ENCODE measurements at places on chromosomes 1 and 21.

DNA sequence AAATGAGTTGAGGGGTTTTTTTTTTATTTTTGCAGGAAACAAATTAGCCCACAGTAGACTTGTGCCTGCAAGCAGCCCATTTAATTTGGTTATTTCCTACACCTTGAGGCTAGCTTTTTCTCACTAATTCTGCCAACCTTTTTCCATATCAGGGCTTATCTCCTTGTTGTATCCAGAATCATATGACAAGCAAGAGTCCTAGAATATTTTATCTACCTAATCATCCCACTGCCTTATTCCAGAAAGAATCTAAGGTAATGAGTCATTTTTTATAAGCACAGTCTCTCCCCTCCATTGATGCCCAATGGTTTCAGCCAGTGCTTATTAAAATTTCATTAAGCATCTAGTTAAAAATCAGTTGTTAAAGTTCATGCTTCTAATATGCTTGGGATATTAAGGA is 324.1 kb downstream of the BARHL2 start:
- no peak for DNase-seq

GRCh38 chr1:228164561-228165371 is 838 bp upstream of the IBA57 start:
- DNase-seq, result no peak

- no peak for DNase-seq
These were observed 594 bp downstream of the LUZP1 start for GRCh38 chr1:23168079-23168444.

- DNase-seq, result no peak
These were observed 59.9 kb upstream of the SPOCD1 start for GRCh38 chr1:31875636-31876236.

DNA sequence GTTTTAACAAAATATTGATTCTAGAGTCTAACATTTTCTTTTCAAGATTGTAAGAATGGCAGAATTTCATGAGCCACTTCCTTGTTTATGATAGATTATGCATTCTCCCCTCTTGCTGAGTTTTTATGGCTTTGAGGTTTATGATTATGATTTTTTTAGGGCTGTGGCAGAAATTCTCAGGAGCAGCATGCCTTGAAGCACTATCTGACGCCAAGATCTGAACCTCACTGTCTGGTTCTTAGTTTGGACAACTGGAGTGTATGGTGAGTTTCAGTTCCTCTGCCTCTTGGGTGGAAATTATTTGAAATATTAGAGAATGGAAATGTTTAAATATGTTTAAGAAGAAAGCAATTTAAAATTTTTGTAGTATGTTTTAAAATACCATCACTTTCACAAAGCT is 10.2 kb downstream of the USP16 start:
- no peak for DNase-seq

DNA sequence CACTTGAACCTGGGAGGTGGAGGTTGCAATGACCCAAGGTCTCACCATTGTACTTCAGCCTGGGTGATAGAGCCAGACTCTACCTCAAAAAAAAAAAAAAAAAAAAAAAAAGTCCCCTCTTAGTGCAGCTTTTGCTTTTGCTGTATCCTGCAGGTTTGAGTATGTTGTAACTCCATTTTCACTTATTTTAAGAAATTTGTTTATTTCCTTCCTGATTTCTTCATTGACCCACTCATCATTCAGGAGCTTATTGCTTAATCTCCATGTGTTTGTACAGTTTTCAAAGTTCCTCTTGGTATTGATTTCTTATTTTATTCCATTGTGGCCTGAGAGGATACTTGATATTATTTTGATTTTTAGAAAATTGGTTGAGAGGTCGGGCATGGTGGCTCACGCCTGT is 50.9 kb upstream of the AK4 start:
- no peak for DNase-seq

DNA sequence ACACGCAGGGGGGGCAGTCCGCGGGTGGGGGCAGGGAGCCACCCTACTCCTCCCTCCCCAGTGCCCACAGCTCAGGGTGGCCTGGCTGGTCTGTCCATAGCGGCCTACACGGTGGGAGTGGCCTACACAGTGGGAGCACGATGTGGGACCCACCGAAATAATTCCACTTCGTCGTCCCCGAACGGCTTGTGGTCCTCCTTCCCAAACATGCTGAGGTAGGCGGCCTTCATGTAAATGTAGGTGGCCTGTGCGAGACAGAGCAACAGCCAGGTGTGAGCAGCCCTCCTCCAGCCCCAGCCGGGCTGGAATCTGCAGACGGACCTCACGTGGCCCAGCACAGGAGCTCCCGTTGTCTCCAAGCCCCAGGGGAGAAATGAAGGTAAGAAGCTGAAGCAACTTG is 34.4 kb downstream of the TTC39A start:
- DNase-seq, result no peak

DNA sequence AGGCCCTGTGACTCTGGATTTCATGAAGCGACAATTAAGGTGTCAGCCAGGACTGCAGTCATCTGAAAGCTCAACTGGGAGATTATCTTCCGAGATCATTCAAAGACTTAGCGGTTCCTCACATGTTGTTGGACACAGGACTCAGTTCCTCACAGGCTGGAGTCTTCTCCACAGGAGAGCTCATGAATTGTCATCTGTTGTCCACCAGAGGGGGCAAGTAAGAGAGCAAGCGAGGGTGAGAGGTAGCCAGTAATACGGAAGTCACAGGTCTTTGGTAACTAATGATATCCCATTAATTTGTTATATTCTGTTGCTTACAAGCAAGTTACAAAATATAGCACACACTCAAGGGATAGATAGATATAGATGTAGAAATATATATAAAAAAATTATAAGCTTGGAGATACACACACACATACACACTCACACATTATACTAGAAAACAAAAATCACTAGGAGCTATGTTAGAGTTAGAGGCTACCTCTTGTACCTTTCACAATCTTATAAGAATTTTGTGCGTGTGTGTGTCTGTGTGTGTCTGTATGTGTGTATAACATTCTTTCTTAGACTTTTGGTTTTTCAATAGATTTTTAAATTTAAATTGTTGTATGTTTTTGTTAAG is 1695.3 kb downstream of the BRINP3 start:
- peak; percentile 16 for DNase-seq

- no peak for DNase-seq
These were observed 10.0 kb upstream of the IGSF3 start for GRCh38 chr1:116677474-116678062.

DNA sequence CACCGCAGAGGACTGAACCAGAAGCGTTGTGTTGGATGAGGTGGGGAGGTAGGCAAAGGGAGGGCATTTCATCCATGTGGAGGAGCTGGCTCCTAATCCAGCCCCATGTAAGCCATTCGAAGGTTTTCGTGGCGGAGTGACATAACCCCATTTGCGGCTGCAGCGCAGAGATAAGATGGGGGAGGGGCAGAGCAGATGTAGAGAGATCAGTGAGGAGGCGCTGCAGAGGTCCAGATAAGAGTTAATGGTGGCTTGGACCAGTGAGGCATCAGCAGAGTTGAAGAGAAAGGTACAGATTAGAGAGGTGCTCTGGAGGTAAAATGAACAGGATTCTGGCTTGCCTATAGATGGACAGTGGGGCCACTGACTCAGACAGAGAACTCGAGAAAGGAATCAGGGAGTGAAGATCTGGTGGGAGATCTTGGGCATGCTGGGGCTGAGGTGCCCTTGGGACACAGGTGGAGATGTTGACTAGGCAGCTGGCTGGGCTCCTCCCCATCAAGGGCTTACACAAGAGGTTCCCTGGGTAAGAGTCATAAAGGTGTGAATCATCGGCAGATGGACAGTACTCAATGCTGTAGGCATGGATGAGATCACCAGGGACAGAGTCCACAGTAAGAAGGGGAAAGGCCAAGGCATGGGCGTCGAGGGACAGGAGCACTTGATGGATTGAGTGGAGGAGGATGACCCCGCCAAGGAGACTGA is 7.8 kb upstream of the PTPRF start:
- no peak for DNase-seq

DNA sequence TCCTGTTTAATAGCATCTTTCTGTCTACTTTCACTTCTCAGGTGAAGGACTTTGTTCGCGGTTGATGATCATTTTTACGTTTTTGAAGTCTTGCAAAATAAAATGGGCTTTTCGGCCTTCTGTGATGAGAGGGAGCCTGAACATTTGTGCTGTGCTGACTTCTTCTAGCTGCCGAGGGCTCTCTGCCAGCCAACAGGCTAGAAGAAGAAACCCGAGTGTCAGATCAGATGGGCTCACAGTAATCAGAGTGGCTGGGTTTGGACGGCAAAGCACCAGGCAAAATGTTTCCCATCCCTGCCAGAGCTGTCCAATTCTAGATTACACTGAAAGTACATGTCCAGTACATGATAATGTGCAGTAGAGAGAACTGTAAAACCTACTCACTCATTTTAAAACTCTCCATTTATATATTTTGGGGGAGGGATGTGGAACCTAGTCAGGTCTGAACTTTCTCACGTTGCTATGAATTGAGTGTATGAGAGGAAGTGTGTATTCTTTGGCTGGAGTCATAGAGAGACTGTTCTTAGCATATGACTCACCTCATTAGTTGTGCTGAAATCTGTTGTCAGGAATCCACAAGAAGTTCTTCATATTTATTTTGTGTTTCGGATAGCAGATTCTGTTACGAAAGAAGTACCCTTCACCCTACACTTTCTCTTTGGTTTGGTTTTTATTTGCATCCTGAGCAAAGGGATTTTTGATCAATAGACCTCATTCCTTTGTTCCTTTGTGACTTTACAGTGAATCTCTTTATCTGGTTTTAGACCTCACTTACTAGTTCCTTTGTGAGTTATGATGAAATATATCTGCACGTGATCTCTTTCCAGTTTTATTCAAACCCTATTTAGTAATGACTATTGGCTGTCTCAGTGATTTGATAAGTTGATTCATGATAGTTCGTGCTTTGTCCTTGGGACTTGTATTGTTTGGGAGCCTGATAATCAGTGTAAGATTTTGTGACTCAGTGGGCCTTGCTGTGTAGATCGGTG is 4.8 kb downstream of the ATP1A1 start:
- peak; percentile 89 for DNase-seq

DNA sequence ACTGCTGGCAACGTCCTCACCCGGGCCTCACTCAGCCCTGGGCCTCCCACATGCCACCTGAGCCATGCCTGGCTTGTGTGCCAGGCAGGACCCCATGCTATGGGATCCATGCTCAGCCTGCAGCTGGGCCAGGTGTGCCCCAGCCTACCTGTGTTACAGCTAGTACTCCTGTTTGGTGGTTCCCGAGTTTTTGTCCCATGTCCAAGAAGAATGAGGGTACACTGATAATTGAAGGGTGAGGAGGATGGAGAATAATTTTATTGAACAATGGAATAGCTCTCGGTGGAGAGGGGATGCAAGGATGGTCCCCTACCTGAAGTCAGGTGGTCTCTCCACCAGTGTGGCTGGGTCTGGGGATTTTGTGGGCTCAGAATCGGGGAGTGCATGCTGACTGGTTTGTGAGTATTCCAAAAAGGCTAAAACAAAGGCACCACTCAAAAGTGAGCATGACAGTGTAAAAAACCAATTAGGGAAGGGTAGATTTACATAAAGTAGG is 137.9 kb downstream of the TNFSF18 start:
- DNase-seq, result no peak

DNA sequence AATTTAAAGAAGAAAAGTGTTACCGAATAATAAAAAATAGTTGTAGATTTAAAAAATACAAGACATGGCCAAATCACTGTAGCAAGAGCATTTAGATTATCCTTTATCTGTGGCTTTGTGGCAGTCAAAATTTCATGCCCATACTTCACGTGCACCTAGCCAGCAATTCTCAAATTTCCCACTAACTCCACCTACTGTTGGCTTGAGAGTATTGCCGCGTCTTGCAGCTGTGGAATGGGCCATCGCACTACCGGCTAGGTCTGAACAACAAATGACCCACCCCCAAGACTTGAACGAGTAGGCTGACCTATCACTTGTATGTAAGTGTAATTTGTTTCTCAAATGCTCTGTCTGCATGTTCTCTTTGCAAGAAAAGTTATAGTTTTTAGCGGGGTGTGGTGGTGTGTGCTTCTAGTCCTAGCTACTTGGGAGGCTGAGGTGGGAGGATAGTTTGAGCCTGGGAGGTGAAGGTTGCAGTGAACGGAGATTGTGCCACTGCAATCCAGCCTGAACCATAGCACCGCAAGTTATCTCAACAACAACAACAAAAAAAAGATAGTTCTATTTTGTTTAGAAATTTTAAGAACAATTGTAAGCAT is 4.1 kb downstream of the KRTAP13-4 start:
- no peak for DNase-seq

GRCh38 chr1:93631626-93632365 is 49.8 kb downstream of the BCAR3 start:
- no peak for DNase-seq

DNA sequence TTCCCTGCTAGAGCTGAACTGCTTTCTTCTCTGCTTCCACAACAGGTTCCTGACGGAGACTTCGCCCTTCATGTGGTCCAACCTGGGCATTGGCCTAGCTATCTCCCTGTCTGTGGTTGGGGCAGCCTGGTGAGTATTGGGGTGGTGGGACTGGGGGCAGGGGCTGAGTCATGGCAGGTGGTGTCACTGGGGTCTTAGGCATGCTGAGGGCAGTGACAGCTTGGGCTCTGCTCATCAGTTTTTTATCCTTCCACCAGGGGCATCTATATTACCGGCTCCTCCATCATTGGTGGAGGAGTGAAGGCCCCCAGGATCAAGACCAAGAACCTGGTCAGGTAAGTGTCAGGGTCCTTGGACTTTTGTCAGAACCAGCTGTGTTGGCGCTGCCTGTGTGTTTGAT is 1.3 kb downstream of the ATP6V0B start:
- no peak for DNase-seq

- no peak for DNase-seq
These were observed 234.8 kb downstream of the NCAM2 start for GRCh38 chr21:21233051-21233450.

GRCh38 chr1:166089804-166090203 is 77.0 kb downstream of the FAM78B start:
- DNase-seq, result no peak

GRCh38 chr1:198253259-198253658 is 96.5 kb downstream of the NEK7 start:
- DNase-seq, result no peak

GRCh38 chr1:33168556-33169289 is 13.1 kb downstream of the TRIM62 start:
- DNase-seq, result no peak

DNA sequence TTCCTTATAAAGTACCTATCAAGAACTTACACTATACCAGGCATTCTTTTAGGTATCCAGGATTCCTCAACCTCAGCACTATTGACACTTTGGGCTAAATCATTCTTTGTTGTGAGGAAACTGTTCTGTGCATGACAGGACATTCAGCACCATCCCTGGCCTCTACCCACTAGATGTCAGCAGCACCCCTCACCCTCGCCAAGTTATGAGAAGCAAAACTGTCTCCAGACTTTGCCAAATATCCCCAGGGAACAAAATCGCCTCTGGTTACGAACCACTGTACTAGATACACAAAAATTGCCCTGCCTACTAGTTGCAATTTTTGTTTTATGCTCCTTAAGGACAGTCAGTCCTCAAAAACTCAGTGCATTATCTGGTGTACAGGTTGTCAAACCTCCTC is 35.7 kb downstream of the PALMD start:
- no peak for DNase-seq

DNA sequence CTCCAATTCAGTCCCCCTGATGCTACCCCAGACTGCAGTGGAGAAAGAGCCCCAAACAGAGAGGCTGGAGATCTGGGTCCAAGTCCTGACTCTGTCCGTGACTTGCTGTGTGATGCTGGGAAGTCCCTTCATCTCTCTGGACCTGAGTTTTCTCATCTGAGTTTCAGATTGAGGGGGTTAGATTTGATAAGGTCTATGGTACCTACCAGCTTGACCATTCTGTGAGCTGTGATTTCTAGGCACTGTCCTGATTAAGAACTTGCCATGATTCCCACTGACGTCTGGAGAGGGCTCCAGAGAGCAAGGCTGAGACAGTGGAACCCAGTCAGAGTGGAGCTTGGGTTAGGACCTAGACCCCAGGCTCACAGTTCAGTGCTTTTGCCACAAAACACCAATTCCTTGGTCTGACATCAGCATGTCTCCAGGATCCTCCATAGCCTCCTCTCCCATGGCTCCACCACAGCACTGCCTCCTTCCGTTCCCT is 43.8 kb upstream of the DMBX1 start:
- no peak for DNase-seq

Measured in glomerular endothelial cell (primary cell).